ENCODE measurements at places on chromosomes 2 and 18. TPM values are rescaled to one million over a fixed set of nuclear protein-coding genes. Genes with fewer than 3 reads are reported as not detected.

- DNase-seq = no peak
These were observed 419.1 kb upstream of the DSEL start for GRCh38 chr18:67935638-67936037.

Gene LONRF2
- total RNA-seq = under 0.01 TPM

- DNase-seq = peak; percentile 44
These were observed 88.6 kb upstream of the BCL11A start for GRCh38 chr2:60641811-60642788.

Gene ACMSD
- not detected for total RNA-seq

- DNase-seq = peak; percentile 41
These were observed 202.5 kb downstream of the LRRTM1 start for GRCh38 chr2:80102026-80102425.

- no peak for DNase-seq
These were observed 161.4 kb downstream of the BCL2 start for GRCh38 chr18:63158012-63158631.

DNA sequence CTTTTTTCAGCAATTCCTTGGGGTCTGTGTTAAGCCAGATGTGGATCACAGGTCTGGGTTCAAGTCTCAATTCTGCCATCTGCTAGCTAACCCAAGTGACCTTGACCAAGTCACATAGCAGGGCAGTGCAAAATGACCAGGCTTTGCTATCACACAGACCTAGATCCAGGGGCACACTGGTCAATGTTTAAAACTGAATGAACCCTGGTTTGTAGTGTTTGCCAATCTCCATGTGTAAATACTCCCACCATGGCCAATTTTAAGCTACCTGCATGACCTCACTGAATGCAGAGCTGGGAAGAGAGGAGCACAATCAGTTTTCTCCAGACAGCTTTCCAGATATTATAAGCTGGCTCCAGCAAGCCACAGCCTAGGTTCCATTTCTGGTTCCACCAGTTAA, 142.9 kb downstream of the CHST9 start:
- DNase-seq = no peak

Gene SEMA4C
- 7.8 TPM for total RNA-seq

DNA sequence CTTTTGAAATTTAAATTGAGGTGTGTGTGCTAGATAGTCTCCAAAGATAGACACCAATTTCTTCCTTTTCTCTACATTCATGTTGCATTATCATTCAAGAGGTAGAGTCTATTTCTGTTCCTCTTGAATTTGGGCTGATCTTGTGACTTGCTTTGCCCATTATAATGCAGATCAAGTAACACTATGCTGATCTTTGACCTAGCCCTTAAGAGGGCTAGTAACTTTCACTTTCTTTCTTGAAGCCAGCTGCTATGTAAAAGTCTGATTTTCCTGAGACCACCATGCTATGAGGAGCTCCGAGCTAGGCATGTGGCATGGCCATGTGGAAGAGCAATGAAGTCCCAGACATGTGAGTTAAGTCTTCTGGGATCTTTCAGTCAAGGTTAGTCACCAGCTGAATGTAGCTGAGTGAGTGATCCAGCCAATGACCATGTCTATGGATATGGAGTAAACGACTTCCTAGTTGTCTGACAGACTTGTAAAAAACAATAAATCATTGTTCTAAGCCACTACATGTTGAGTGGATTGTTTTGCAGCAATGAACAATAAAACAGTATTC, 189.4 kb upstream of the CWC22 start:
- peak; percentile 33 for DNase-seq

- DNase-seq = peak; percentile 94
These were observed 47.3 kb upstream of the NDUFV2 start for GRCh38 chr18:9055185-9055584.

Gene CNTNAP5
- total RNA-seq = not detected

Gene DYTN
- not detected for total RNA-seq
